Fibroblast of pulmonary artery (primary cell): ENCODE measurements at places on chromosomes 4 and X.

- DNase-seq = no peak
These were observed 116.6 kb downstream of the ARHGAP24 start for GRCh38 chr4:85591406-85592098.

GRCh38 chrX:13397878-13398818, 78.3 kb upstream of the ATXN3L start:
- peak; percentile 97 for DNase-seq

DNA sequence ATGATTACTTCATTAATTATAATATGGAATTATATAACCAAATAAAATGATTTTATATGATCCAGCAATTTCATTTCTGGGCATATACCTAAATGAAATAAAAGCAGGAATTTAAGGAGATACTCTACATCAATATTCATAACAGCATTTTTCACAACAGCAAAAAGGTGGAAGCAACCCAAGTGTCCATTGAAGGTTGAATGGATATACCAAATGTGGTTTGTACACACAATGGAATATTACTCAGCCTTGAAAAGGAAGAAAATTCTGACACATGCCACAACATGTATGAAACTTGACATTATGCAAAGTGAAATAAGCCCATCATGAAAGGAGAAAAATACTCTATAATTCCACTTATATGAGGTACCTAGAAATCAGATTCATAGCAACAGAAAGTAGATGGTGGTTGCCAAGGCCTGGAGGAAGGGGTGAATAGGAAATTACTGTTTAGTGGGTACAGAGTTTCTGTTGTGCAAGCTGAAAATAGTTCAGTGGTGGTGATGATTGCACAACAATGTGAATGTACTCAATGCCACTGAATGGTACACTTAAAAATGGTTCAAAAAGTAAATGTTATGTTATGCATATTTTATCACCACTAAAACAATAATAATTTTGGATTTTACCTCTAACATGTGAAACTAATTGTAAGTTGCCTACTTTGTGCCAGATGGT, 471.5 kb downstream of the SPRY1 start:
- DNase-seq = peak; percentile 45

GRCh38 chr4:39044364-39044955, 12.3 kb upstream of the TMEM156 start:
- DNase-seq = peak; percentile 96

- no peak for DNase-seq
These were observed 170.6 kb upstream of the FAM9B start for GRCh38 chrX:9204560-9204959.

DNA sequence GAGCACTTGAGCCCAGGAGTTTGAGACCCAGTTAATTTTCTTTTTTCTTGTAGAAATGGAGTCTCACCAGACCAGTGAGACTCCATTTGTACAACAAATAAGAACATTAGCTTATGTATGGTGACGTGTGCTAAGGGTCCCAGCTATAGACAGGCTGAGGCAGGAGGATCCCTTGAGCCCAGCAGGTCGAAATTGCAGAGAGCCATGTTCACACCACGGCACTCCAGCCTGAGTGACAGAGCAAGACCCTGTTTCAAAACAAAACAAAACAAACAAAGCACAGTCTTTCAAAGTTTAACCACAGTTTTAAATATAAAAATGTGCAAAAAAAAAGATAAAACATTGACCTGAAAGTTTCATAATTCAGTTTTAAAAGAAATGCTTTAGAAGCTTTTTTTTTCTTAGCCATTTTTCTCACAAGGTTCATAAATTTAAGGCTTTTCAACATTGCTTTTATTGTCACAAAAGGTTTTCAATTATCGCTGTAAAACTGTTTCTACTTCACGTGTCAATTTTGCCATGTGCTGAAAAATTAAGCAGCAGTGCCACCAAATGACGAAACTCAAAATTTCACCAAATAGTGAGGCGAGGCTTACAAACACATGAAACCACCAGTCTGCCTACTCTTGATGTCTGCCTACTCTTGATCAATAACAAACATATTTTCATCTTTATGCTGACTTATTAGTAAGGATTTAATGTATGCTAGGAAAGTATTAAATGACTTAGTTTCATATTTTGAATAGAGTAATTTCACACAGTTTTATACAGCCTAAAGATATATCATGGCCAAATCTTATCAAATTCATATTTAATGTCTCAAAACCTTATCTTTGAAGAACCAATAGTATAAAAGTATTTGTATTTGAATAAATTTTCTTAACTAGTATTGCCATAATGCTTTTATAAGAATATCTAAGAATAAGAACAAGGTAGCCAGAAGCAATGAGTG, 126.3 kb downstream of the NEK1 start:
- peak; percentile 78 for DNase-seq

DNA sequence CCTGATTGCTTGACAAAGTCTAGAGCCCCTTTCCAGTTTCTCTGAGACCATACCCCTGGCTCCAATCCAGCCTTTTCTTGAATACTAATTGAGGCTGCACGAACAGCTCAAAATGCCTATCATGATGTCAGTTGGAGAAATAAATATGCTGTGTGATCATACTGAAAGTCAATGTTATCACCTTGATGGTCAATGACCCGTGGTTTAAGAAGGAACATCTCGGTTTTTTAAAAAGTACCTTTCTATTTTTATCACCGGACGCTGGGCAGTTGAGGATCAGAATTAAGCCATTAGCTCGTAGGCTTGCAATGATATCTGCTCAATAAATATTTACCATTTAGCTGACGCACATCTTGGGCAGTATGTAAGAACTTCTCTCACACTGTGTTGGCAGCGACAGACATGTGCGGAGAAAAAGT, 852 bp upstream of the WDR44 start:
- no peak for DNase-seq

- no peak for DNase-seq
These were observed 796.1 kb upstream of the ADGRL3 start for GRCh38 chr4:60404027-60404426.

GRCh38 chrX:30241724-30242415, at the start of gene MAGEB4:
Gene MAGEB4, plus strand, starts transcription at chrX:30242000. Its CDS starts 136 bp downstream, at chrX:30242136.
- no peak for DNase-seq

DNA sequence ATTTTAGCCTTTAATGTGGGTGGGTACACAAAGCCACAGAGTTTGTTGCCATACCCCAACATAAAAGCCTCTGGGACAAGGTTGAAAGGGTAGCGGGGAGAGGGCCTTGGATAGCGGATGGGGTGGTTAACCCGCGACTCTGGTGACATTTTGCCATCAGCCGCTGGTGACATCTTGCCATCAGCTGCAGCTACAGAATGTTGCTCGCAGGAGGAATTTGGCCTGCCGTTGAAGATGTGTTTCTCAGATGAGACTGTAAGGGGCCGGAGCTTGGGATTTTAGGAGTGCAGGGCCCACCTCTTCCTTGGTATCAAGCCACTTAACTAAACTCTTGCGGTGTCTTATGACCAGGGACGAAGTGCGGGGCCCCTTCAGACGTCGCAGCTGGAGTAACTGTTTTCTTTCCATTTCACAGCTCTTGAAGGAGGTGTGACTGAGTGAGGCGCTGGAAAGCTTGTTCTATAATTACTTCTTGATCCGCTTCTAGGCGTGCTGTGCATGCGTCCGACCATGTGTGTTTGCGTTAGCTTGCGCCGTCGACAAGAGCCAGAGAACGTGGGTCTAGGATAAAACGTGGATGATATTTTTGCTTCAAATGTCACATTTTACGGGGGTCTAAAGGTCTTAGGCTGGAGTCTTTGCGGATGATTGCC, 820 bp upstream of the RASL11B start:
- no peak for DNase-seq

DNA sequence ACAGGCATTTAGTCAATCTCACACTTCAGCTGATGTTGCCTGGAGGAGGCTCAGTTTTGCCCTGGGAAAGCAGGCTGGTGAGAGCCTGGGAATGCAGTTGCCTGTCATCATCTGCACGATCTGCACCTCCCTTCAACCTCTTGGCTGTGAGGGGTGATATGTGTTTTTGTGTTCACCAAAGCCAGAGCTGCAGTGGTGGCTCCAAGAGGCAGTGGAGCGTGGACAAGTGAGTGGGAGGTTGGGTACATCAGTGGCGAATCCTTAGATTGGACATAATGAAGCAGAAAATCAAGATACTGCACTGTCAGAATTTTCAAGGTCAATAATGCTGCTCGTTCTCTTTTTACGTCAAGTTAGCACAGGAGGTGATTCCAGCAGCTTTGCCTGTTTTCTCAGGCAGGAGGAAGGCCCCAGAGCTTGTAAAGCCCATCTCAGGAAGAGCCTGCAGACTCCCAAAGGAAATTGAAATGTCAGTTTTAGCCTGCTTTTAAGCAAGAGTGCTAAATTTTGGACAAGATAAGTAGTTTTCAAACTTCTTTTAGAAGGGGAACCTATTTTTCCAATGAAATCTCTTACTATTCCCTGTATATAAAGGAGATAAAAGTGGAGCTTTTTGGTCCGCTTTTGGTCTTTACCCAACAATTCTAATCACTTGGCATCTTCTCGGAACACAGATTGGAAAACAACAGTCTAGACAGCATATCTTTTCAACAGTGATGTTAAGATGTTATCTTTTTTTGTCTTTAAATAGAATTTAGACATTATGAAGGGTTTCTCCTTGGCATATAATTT, 92.8 kb downstream of the FRAS1 start:
- no peak for DNase-seq

DNA sequence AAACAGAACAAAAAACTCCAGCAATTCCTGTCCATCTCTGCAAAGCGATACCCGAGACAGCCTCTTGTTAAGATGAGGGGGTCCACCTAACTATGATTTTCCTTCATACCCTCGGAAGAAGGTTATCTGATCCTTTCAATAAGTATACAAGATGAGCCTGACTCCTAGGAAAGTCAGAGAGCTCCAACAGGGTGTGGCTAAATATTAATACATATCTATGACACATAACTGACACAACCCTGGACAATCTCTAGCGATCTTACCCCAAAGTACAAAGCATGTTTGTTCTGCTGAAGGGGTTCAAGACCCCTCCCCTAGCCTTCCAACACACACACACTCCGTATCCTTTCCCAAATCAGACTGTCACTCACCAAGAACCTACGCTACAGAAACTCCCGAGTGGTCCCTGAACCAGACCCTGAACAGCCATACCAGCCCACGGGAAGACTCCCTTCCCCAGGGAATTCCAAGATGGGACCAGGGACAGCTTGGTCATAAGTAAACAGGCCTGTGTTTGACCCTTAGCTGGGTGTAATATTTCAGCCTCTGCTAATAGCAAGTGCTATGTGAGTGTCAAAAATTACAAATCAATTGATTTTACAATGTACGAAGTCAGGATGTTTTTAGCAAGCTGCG, 110.3 kb downstream of the PRKX start:
- no peak for DNase-seq

GRCh38 chrX:47202877-47203276, 9.2 kb downstream of the UBA1 start:
- no peak for DNase-seq

DNA sequence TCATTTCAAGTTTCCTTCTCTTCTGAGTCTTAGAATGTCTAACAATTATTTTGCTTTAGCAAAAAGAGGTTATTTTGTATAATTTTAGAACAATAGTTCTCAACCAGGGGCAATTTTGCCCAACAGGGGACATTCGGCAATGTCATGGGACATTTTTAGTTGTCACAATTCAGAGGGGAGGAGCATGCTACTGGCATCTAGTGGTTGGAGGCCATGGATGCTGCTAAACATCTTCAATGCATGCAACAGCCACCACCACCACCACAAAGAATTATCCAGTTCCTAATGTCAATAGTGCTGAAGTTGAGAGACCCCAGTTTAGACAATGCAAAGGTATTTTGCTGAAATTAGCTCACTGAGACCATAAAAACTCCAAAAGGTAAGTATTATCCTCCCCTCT, 122.5 kb downstream of the ARHGAP6 start:
- no peak for DNase-seq

DNA sequence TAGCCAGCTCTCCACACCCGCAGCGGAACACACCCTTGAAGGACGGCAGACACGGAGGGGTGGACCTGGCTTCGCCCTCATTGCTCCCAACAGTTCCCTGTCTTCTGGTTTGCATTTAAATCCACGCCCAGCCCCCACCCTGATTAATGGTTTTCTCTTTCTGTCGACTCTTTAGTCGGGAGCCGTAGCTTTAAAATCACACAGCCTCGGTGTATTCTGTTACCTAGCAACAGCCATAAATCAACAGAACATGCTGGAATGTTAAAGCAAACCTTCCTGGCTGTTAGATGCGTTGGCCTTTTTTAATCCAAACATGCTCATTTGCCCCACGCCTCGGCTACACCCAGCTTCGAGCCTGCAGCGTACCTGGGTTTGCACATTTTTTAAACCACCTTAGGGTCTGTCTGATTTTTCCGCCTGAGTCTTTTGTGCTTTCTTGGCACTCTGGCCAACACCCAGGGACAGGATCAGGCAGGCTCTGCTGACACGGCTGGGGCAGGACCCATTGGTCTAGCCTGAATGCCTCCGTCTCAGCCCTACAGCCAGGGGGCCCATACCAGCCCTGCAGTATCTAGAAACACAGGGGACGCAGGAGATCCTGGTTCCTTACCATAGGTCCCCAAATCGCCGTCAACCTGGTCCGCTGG, 21.4 kb upstream of the PPP2R2C start:
- DNase-seq = peak; percentile 16

DNA sequence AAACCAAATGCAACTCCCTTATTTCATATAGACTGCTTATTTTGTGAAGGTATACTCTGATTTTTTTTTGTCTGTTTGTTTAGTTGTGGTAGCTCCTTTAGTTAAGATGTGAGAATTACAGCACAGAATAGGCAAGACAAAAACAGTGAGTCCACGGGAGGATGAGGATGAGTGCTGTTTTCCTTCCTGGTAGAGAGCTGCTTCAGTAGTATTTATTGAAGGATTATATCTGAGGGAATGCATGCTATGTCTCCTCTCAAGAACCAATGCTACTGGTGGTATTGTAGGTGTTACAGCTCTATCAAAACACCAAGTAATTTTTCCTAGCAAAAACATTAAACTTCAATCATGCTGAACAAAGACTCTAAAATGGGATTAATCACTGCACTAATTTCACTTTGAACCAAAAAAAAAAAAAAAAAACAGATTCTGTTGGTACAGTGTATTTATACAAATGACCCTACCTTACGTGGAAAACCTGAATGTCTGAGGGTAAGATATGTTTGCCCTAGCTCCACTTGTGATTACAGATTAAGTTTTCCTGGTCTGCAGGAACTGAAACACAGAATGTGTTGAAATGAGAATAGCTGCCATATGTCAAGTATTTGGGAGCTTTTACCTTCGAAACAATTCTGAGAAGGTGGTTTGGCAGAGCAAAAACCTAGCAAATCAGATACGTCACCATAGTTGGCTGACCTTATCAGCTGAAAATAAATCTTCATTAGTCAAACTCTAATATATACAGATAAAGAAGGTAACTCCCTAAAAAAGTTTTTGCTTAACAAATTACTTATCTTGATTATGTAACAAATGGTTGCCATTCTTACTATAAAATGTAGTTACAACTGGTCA, 40.3 kb downstream of the PPP3CA start:
- DNase-seq = no peak

DNA sequence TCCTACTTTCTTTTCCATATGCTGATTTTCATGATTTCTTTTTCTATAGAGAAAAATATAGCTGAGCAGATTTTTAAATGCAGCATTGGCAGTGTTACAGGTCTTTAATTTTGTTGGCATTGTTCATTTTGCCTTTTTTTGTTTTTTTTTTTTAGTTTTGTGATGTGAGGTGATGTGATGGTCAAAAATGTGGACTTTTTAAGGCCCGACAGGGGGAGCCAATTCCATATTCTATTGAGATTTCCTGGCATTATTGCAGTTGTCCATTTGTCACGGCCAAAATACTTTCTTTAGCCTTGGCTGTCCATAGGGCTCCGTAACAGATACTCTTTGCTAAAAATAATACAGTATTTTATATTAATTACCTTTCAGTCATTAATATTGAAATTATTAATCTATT, 47.8 kb downstream of the SLIT2 start:
- DNase-seq = peak; percentile 78
